ENCODE measurements at places on chromosomes 3 and 15.

- no peak for DNase-seq
Measured at GRCh38 chr3:23219117-23219516, 16.0 kb downstream of the UBE2E2 start.

GRCh38 chr15:39511000-39511915 is 69.6 kb upstream of the THBS1 start:
- peak; percentile 4 for DNase-seq

- no peak for DNase-seq
Measured at GRCh38 chr3:4849136-4849535, 130.1 kb upstream of the BHLHE40 start.

DNA sequence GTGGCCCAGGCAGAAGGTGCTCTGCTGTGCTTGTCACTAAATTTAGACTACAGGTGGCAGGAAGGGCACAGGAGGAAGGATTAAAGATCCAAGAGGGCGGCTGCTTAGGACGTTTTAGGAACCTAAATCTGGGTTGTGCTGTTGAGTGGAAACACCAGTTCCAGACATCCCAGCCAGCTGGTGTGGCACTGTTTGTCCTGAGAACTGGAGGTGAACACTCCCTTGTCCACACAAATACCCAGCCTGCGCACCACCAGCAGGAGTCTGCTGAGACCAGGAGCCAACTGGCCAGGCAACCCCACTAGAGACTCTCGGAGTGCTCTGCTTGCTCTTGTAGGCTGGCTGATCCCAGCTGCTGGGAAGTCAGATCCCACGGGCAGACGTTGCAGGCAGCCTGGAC is 30.3 kb upstream of the UACA start:
- no peak for DNase-seq

DNA sequence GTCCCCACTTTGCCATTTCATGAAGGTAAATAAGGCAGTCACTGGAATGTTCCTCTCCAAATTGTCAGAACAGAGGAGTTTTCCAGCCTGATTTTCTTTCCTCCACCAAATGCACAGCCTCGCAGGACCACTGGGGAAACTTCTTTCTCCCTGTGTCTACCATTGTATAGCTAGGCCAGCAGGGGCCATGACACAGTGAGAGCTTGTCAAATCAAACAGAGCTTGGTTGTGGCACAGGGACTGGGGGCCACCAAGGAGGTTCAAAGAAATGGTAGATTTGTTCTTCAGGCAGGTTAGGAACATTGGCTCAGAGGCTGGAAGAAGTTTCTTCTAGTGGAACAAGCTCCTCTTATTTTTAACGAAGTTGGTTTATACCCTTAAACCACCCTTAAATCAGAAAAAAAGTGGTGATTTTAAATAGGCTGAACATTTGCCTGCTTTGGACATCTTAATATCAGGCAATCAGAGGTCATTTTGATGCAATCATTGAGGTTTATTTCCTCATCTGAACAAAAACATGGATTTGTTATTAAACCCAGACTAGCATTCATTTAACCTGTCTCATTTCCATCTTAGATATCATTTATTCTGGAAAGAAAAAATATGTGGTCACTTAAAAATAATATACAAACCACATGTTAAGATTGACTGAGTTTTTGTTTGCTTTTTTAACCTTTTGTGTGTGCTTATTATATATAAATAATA is 105.6 kb downstream of the GTPBP8 start:
- DNase-seq, result no peak

DNA sequence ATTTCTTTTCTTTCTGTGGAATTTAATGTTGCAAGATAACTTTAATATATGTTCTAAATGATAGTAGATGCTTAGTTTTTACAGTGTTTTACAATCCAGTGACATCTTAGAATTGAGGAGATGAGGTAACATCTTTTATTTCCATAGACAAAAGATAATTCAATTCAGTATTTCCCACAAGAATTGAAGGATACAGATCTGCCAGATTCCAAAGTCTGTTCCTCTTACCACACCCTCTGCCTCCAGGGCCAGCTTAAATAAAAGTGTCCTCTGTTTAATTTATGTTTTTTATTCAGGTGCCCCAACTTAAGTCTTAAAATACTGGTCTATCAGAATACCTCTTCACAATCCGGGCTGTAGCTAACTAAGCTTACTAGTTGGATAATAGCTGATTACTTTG is 6.5 kb downstream of the STT3B start:
- DNase-seq, result no peak

DNA sequence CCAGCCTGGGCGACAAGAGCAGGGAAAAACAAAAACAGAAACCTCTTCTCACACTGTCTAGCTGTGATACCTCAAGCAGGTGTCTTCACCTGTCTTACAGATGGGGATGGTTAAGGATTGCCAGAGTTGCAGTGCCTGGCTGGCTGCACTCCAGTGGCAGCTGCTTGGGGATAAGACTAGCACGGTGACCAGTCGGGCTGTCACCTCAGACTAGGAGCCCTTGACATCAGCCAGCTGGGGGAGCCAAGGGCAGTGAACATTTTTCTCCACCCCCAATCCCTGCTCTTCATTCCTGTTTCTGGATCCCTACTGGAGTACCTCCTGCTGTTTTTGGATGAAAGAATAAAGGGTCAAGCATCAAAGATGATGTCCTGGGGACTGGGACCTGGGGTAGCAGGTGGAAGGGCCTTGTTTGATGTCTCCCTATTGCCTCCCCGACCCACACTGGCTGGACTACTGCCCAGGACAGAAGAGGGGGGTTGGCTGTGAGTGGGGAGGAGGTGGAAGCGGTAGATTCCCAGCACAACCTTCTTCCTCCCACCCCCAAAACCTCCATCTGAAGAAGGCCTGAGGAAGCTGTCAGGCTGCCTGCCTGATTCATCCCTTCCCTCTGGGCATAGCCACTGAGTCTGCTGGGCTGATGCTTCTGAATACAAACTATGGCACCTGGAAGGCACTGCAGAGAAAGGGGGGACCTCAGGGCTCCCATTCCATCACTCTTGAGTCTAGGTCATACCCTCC is 7.0 kb upstream of the CPNE9 start:
- DNase-seq, result no peak

GRCh38 chr15:89333959-89334509 is 590 bp downstream of the POLG start:
- no peak for DNase-seq

GRCh38 chr15:85350395-85350794 is 30.0 kb upstream of the AKAP13 start:
- DNase-seq, result no peak

GRCh38 chr3:64548200-64548889 is 139.5 kb downstream of the ADAMTS9 start:
- no peak for DNase-seq
